ENCODE measurements at places on chromosomes 7 and 10.
A peak's percentile ranks its signal among the peaks of the same experiment; 100 is the strongest.

DNA sequence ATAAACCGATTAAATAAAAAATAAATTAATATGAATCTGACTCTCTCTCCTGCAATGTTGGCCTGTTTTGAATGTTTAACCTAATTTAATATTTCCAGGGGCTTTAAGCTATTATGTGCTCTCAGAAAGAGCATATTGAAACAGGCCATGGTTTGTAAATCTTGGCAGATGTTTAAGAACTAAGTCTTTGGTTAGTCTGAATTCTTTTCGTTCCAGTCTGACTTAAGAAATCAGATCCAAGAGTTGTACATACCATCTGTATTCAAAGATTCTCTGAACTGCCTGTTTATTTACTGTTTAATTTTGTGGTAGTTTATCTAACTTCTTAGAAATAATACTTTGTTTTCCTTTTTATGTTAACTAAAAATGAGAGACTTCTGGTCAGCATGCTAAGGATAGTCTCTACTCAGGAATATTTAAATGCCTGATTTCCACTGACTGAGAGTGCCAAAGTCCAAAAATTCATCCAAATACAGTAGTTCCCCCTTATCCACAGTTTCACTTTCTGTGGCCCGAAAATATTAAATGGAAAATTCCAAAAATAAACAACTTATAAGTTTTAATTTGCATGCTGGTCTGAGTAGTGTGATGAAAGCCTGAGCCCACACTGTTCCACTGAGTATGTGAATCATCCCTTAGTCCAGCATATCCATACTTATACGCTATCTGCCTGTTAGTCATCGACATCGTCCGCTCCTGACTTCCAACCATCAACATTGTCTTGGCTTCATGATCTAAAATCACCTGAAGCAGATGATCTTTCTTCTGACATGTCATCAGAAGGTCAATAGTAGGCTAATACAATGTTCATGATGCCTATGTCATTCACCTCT, 238.1 kb upstream of the CSTF2T start:
- DNase-seq = no peak

GRCh38 chr10:50497758-50498157, 126.0 kb downstream of the SGMS1 start:
- DNase-seq = no peak

DNA sequence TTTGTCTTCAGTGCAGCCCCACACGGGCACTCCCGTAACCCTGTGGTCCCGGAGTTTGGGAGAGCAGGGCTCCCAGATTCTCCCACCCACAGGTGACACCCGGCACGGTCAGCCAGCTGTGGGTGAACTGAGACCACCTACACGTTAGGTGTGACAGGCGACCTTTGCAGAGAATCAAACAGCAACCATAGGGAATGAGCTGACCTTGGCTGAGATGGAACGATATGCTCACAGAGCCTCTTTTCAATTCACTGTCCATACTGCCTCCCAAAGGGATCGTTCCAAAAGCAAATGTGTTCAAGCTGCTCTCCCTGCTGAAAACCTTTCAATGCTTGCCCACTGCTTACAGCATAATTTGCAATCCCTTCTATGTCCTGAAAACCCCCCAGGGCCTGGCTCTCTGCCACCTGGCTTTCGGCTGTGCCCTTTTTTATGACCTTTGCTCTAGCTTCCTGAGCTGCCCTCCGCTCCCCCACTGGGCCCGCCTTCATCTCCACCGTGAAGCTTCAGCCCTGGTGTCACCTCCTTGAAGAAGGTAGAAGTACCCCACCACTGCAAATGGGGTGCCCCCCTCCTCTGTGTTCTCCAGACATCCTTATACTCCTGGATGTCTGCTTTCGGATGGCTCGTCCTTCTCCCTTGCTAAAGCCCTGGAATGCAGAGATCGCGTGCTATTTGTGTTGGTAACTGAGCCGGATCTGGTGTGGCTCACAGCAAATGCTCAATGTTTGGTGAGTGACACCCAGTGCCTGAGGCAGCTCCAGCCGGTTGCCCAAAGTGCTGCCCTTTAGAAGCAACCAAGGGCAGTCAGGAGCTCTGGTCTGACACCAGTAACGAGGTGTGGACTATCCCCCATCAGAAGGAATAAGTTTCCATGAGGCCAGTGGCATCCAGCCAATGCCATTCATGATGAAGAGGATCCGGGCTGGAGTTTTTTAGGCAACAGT, 90.4 kb downstream of the KIAA1549 start:
- no peak for DNase-seq

GRCh38 chr10:119498889-119499676, 43.4 kb downstream of the RGS10 start:
- DNase-seq = no peak

GRCh38 chr7:84412161-84412969, 217.8 kb upstream of the SEMA3A start:
- DNase-seq = no peak

DNA sequence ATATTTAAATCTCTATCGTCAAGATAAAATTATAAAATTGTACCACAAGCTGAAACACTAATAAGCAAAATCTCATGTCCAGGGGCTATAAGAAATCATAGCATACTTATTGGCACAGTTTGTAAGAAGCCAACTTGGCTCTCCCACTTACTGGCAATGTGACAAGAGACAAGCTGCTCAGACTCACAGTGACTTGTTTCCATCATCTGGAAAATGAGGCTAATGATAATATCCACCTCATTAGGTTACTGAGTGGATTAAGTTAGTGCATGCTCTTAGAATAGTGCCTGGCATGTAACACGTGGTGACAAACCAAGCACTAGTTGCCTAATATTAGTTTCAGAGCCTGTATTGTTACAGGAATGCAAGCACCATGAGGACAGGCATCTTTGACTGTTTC, 234.4 kb downstream of the GLI3 start:
- DNase-seq = no peak

DNA sequence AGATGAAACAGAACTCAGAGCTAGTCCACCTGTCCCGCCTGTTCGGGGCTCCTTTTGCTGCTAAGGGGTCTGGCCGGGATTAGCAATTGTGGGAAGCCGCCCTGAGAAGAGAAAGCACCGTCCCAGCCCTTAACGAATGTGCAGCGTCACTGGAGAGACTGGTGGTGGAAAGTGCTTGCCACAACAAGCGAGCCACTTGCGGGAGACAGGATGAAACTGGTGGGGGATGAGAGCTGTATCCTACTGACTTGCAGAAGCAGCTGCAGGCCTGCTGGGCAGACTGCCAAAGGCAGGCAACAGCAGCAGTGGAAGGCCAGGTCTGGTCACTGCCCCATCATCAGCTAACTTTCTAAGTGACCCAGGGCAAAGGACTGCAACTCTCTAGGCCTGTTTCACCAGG, 95.4 kb downstream of the FAM53B start:
- peak; percentile 84 for DNase-seq
